NCI-H524 treated with DMSO at 0.1 percent for 48 hours (cell line): ENCODE measurements at places on chromosomes 12 and 14.

DNA sequence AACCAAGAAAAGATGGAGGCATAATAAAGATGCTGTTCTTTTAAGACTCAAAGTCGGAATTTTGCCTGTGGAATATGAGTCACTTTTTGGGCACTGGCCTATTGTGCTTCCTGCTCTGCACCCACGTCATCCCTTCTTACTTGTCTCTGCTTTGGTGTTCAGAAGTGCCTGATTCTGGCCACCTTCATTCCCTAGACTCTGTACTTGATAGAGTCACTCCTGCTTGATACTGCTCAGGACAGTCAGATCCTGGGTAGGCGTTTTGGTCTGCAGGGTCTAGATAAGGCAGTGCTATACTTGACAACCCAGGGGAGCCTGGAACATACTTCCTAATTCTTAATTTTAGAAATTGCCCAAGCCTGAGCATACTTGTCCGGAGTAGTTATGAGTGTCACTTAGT, 1.9 kb downstream of the LRRK2 start:
- no peak for DNase-seq

DNA sequence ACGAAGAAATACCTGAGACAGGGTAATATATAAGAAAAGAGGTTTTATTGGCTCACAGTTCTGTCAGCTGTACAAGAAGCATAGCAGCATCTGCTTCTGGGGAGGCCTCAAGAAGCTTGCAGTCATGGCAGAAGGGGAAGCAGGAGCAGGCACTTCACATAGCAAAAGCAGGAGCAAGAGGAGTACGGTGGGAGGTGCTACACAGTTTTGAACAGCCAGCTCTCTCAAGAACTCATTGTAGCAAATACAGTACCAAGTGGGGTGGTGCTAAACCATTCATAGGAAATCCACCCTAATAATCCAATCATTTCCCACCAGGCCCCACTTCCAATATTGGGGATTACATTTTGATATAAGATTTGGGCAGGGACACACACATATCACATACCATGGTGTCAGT, 8.0 kb downstream of the TMTC3 start:
- DNase-seq, result no peak

- DNase-seq, result no peak
These were observed 10.0 kb upstream of the NRIP2 start for GRCh38 chr12:2844786-2845185.

- no peak for DNase-seq
These were observed 28.5 kb downstream of the TUBA1A start for GRCh38 chr12:49160399-49160798.

DNA sequence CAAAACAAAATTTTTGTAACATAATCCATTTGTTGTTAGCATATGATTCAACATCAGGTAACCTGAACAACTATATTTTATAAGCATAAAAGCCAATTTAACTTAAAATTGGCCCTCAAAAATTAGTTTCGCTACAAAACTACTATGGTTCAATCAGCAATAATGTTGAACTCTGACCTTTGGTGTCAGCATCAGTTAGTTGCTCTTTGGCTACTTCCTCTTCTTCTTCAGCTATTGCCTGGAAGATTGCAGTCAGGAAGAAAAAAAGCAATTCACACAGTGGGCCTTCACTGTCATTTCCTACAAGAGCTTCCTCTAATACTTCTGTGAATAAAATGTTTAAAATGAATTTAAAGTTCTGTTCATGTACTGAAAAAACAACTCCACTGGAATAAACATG, 78.2 kb upstream of the CFL2 start:
- DNase-seq, result no peak

- no peak for DNase-seq
These were observed 89.3 kb upstream of the RAP1B start for GRCh38 chr12:68521321-68521839.

DNA sequence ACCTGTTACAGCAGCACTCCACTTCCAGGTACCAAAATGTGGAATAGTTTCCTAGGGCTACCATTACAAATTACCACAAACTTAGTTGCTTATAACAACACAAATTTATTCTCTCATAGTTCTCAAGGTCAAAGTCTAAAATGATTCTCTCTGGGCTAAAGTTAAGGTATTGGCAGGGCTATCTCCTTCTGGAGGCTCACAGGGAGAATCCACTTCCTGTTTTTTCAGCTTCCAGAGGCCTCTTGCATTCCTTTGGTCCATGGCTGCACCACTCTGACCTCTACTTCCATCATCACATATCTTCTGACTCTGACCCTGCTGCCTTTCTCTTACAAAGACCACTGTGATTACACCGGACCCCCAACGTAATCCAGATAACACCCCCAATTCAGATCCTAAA, 2.9 kb upstream of the GARIN6 start:
- DNase-seq, result no peak

- no peak for DNase-seq
These were observed 2.6 kb downstream of the DTX1 start for GRCh38 chr12:113059071-113059595.

DNA sequence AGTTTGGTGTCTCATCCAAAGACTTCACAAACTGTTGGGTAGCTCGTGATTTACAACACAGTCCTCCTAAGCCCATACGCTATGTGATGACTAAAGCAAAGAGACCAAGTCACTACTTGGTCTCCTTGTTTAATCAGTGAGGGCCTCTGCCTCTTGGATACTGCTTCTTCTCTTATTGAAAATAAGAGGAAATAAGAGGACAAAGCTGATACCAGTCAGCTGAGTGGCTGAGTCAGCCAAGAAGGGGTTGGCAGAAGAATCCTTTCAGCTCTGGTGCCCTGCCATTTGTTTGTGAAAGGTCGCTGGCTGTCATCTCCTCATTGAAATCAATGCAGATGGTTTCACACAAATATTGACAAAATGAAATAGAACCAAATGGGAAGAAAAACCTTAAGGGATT, 67.5 kb upstream of the SLC35F4 start:
- no peak for DNase-seq

GRCh38 chr14:54457609-54457996, 16.4 kb upstream of the CNIH1 start:
- DNase-seq, result no peak

DNA sequence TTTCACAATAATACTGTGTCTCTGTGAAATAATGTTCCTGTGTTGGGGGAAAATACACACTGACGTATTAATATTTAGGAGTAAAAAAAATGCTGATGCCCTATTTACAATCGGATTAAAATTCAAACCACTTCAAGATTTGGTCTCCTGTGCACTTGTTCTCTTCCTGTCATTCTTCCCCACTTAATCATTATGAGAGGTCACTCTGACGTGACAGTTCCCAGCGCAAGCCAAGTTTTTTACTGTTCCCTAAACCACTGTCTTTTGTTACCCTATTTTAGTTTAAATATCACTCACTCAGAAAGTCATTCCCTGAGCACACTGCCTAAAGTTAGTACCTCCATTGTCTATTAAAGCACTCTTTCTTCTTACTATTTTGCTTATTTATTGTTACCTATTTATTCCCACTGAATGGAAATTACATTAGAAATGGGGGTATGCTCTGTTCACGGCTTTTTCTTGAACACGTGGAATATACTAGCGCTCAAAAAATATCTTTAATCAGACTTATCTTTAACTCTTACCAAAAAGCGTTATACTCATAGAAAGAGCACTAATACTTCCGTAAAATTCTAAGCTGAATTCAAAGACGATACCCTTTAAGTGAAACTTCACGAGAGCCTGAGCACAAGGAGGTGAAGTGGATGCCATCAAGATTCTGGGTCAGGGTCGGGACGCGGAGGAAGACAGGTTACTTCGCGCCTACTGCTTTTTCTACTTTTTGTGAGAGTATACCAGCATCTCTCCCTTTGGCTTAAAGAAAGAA, 670 bp upstream of the PSMA3 start:
- DNase-seq, result peak; percentile 86

GRCh38 chr14:41403360-41403759, 203.3 kb upstream of the LRFN5 start:
- no peak for DNase-seq

GRCh38 chr12:89135976-89136634, 216.2 kb downstream of the DUSP6 start:
- no peak for DNase-seq

DNA sequence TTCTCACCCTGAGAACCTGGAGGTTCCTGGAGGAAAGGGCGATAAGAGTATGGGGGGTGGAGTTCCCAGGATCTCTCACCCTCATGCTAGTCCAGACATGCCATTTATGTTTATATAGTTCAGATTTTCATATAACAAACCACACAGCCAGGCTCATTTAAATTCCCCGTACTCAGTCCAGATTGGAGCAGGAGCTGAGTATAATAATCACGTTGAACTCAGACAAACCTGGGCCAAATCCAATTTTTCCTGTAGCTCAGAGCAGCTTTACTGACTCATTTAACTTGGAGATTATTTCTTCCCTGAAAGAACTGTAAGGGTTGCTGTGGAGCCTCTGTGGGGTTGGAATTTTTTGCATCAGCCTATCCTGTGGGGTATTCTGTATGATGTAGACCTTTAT, 660.8 kb downstream of the TMEM121 start:
- DNase-seq, result no peak

- DNase-seq, result no peak
These were observed 47.8 kb downstream of the SAV1 start for GRCh38 chr14:50620341-50620740.

GRCh38 chr14:57071639-57072038, 197.1 kb downstream of the EXOC5 start:
- DNase-seq, result no peak

- no peak for DNase-seq
These were observed 63.7 kb downstream of the PUS7L start for GRCh38 chr12:43694879-43695278.

DNA sequence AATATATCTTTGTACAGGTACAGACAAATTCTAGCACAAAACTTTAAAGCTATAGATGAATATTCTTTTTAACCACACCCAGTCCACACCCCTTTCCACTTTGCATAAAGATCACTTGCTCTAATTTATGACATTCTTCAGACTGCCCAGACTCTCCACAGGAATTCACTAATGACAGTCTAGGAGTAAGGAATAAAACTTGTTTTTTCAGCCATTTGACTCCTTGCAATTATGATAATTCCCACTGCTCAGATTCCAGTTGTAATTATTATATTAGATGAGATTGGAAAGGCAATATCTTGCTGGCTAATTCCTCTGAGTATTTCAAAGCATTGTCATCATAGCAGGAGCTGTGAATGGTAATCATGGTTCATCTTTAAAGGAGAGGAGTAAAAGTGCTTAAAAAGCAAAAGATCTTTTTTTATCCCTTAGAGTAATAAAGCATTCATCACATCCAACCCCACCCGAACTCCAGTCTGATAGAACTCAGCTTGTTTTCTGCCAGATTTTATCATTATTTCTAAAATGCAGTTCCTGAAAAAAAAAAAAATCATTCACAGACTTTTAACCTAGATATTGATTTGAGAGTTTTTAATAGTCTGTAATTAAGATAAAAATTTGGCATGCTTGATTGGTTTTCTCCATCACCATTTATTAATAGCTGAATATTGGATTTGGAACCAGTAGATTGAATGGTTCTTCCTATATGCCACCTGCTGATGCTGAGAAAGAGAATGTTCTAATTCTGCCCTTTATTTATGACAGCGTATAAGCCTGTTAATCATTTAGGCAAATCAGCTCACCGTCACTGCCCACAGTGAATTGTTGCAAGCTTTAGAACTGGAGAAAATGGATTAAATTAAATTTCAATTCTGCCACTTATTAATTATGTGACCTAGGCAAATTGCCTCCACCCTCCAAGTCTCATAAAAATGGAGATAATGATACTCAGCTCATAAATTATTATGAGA, 93.9 kb upstream of the RASSF8 start:
- no peak for DNase-seq

- DNase-seq, result peak; percentile 17
These were observed 31.8 kb downstream of the MAX start for GRCh38 chr14:65070471-65070976.

DNA sequence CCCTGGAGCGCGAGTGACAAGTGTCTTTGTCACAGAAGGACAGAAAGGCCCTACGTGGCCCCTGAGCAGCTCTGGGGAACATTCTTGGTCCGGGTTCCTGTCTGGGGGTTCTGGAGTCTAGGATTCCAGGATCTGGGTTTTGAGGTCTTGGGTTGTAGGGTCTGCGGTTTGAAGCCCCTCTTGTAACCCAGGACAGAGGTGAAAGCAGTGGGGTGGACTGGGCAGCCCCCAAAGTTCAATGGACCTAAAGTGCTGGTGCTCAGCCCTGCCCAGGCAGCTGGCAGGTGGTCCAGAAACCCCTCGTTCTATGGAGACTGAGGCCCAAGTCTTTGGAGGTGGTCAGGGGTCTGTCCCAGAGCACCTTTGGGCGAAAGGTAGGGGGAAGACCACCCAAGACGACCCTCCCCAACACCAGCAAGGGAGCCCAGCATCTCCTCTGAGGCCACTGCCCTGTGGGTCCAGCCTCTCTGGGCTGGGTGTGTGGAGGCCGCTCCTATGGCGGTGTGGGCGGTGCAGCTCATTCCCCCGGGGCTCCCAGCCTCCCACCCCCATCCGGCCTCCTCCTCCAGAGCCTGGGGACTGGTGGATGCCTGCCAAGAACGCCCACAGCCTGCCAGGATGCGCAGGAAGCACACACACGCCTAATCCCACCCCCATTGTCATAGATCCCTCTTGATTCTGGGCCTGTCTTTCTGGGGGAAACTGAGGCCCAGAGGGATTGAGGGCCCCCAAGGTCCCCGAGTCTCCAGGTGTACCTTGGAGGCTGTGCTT, 30.2 kb upstream of the ANKRD9 start:
- DNase-seq, result no peak

DNA sequence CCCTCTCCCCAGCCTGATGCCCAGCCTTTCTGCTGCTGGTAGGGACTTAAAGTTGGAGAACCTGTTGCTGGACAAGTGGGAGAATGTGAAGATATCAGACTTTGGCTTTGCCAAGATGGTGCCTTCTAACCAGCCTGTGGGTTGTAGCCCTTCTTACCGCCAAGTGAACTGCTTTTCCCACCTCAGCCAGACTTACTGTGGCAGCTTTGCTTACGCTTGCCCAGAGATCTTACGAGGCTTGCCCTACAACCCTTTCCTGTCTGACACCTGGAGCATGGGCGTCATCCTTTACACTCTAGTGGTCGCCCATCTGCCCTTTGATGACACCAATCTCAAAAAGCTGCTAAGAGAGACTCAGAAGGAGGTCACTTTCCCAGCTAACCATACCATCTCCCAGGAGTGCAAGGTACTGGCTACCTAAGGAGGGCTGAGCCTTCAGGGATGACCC, 1.6 kb downstream of the TSSK4 start:
- no peak for DNase-seq

GRCh38 chr12:20272801-20273200, 95.5 kb upstream of the PDE3A start:
- DNase-seq, result no peak

DNA sequence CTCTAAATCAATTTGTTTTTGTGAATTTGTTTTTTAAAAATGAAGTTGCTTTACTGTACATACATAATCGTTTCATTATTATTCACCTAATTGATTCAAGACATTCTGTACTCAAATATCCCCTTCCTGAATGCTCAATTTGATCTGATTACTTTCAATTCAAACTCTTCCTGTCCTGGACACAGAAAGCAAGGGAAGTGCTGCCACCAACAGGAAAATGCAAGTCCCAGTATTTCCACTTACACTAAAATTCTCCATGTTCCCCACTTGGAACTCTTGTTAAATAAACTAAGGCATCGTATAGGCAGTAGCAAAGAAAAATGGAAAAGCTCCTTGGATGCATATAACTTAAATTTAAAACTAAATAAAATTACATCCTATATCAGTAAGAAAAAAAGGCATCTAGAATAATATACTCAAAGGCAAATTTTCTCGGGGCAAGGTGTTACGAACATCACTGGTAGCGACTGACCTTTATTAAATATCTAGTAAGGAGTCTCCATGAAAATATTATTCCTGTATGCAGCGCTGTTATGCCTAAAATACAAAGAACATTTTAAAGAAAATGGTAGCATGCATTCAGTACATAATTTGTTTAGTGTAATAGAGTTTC, 72.0 kb upstream of the DBX2 start:
- peak; percentile 19 for DNase-seq
